ENCODE measurements at places on chromosomes 13 and 19.

GRCh38 chr13:27921421-27921960 is 1.7 kb downstream of the PDX1 start:
- H3K4me1 ChIP-seq: peaks cover 38% of the 10 kb centered on the region
- no peak overlapping the region for H3K27ac ChIP-seq

GRCh38 chr13:99738626-99739025 is 232.9 kb downstream of the ZIC5 start:
- H3K4me1 ChIP-seq: no peaks in the 10 kb centered on the region
- H3K36me3 ChIP-seq: no peaks in the 10 kb centered on the region
- no peak overlapping the region for H3K4me3 ChIP-seq
- no peaks in the 10 kb centered on the region for H3K27me3 ChIP-seq
- DNase-seq: no peak

DNA sequence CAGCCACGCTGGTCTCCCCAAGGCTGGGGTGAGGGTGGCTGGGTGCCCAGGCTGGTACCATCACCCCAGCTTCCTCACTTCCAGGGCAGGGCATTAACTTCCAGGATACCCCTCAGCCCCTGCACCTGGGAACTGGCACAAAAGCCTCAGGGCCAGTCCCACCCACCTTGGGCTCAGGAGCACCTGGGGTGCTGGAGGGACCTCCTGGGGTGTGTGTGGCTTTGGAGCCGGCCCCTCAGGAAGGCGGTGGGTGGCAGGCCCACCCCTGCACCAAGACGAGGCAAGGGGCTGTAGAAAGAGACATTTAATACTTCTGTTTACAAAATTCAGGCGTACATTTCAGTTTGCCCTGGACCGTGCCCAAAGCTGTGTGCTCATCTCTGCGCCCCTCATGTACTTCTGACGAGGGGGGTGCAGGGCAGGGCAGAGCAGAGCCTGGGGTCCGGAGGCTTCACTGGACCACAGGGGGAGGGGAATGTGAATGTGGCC is 16.8 kb downstream of the MPND start:
- no peaks in the 10 kb centered on the region for H3K4me1 ChIP-seq
- DNase-seq: no peak
- peaks cover 24% of the 10 kb centered on the region for H3K36me3 ChIP-seq
- no peak overlapping the region for H3K4me3 ChIP-seq
- H3K27me3 ChIP-seq: no peaks in the 10 kb centered on the region

- no peak for DNase-seq
- H3K27me3 ChIP-seq: no peaks in the 10 kb centered on the region
- no peaks in the 10 kb centered on the region for H3K36me3 ChIP-seq
- H3K4me1 ChIP-seq: no peaks in the 10 kb centered on the region
- no peak overlapping the region for H3K4me3 ChIP-seq
Measured at GRCh38 chr19:32264568-32264967, 80.8 kb upstream of the ZNF507 start.

GRCh38 chr19:42153672-42154433 is 21.6 kb upstream of the POU2F2 start:
- H3K36me3 ChIP-seq: no peaks in the 10 kb centered on the region
- no peak overlapping the region for H3K27ac ChIP-seq
- peaks cover 14% of the 10 kb centered on the region for H3K4me1 ChIP-seq
- H3K27me3 ChIP-seq: no peaks in the 10 kb centered on the region

GRCh38 chr13:47303626-47304025 is 406.8 kb upstream of the HTR2A start:
- H3K36me3 ChIP-seq: no peaks in the 10 kb centered on the region
- no peaks in the 10 kb centered on the region for H3K4me1 ChIP-seq
- no peaks in the 10 kb centered on the region for H3K27me3 ChIP-seq

- H3K27me3 ChIP-seq: no peaks in the 10 kb centered on the region
- no peak overlapping the region for H3K4me3 ChIP-seq
- H3K27ac ChIP-seq: no peak overlapping the region
- H3K36me3 ChIP-seq: no peaks in the 10 kb centered on the region
- H3K4me1 ChIP-seq: no peaks in the 10 kb centered on the region
Measured at GRCh38 chr13:29861694-29862110, 11.3 kb upstream of the UBL3 start.
